ENCODE measurements at places on chromosomes 4 and X. TPM values are rescaled to one million over a fixed set of nuclear protein-coding genes. Genes with fewer than 3 reads are reported as not detected.

DNA sequence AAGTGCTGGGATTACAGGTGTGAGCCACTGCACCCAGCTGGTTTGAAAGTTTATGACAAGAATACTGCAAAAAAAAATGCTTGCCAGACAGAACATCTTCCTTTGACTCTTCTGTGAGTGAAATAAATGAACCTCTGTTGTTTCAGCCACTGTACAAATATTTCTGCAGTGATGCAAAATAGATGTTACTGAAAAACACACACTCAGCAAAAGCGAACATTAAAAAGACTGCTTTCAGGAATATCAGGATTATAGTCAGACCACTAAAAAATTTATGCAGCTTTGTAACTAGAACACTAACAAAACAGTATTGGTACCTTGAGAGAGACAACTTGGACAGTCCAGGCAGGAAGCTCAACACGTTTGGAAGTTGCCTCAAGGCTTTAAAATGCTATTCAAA lies 16.9 kb upstream of the SEPSECS start:
- no peak for DNase-seq

GRCh38 chr4:128831531-128832242 lies 22.2 kb downstream of the JADE1 start:
- DNase-seq: peak; percentile 54

DNA sequence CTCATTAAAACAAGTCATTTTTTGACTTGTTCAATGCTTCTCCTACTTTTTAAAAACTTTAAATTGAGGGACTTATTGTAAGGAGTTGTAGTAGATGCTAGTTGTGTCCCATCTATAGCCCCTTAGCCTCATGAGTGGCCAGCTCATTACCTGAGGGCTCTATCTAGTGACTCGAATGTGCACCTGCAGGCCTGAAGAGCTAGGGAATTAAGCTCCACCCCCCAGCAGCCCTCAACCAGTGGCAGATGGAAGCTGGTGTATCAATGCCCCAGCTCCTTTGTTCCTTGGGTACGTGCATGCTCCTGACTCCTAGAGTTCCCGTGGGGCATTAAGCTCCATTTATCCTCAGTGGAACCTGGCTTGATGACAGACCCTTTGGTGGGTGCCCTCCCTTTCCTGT lies 146.7 kb upstream of the FAM9B start:
- no peak for DNase-seq

ASMT gene
- total RNA-seq: not detected

- peak; percentile 67 for DNase-seq
Observed at GRCh38 chrX:139831675-139832456, 101.0 kb downstream of the ATP11C start.

FANCB gene
- 2.0 TPM for total RNA-seq

DNA sequence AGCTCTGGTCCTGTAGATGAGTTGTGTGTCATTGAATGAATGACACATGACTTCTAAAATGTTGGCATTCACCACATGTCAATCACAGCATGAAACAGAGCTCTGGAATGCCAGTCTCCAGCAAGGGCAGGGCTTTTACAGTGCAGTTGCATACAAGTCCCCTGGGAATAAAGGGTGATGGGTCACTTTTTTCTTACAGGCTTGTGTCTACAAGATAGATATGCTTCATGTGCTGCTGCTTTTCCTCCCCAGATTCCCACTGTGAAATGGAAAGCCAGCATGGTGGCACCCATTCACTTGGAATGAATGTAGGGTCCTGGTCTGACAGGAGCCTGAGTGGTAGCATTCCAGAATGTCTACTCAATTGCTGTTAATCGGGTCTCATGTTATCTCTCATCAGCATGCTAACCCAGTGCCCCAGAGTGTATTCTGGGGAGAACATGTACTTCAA lies 159.1 kb upstream of the KIT start:
- DNase-seq: peak; percentile 75

- no peak for DNase-seq
Observed at GRCh38 chr4:181807771-181808170, 435.4 kb upstream of the TENM3 start.

- DNase-seq: no peak
Observed at GRCh38 chrX:40081679-40082068, 16.1 kb downstream of the BCOR start.

FAM184B gene
- not detected for total RNA-seq

- no peak for DNase-seq
Observed at GRCh38 chr4:112146502-112146813, 1.2 kb downstream of the FAM241A start.

CD40LG gene
- total RNA-seq: not detected

GRCh38 chrX:133550665-133551485 lies 135.6 kb upstream of the GPC4 start:
- no peak for DNase-seq

MAGEA12 gene
- total RNA-seq: not detected

UGT2B7 gene
- 137 TPM for total RNA-seq

DNA sequence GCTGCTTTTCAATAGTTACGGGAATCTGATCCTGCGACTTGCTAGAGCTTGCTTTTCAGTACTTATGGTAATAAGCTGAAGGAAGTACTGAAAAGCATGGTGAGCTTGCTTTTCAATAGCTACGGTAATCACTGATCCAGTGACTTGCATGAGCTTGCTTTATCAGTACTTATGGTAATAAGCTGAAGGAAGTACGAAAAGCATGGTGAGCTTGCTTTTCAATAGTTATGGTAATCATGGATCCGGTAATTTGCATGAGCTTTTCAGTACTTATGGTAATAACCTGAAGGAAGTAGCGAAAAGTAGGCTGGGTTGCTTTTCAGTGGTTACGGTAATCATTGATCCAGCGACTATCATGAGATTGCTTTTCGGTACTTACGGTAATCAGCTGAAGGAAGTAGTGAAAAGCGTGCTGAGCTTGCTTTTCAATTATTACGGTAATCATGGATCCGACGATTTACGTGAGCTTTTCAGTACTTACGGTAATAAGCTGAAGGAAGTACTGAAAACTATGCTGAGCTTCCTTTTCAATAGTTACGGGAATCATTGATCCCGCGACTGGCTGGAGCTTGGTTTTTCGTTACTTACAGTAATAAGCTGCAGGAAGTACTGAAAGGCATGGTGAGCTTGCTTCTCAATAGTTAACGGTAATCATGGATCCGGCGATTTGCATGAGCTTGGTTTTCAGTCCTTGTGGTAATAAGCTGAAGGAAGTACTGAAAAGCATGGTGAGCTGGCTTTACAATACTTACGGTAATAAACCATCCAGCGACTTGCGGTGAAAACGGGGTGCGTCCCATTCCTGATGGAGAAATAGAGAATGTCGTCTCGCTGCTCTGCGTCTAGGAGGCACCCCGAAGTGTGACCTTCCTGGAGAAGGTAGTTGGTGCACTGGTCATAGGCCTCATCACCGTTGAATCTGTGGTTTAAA lies 6.5 kb downstream of the CRLF2 start:
- peak; percentile 47 for DNase-seq

- DNase-seq: no peak
Observed at GRCh38 chr4:79657379-79657778, 249.4 kb upstream of the GK2 start.

- DNase-seq: peak; percentile 81
Observed at GRCh38 chr4:37802068-37802666, 24.3 kb upstream of the PGM2 start.

DNA sequence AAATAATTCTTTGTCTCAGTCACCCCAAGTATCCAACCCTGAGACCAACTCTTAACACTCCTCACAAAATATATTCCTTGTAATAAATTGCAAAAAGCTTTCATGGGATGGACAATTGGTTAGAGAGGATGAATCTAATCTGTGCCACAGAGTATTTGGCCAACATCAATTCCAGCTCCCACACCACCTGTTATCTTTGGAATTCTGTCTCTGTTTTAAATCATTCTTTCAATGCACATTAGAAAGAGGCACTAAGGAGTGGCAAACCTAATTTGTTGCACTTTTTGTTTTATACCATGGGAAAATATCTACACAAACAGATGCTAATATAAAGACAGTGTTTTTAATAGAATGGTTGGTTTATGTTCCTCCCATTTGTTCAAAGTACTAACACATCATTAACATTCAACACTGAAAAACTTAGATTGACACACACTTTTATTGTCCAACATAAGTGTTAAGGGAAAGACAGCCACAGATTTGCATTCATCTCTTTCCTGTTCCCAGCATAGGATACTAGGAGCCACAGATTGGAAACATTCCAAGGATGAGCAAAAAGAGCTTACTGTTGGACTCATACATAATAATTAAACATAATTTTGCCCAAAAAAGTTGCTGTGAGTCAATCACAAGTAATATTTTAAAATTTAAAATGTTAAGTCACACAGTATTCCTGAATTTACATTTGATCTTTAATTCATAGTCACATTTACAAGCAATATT lies 116.4 kb downstream of the PPA2 start:
- DNase-seq: no peak

DNA sequence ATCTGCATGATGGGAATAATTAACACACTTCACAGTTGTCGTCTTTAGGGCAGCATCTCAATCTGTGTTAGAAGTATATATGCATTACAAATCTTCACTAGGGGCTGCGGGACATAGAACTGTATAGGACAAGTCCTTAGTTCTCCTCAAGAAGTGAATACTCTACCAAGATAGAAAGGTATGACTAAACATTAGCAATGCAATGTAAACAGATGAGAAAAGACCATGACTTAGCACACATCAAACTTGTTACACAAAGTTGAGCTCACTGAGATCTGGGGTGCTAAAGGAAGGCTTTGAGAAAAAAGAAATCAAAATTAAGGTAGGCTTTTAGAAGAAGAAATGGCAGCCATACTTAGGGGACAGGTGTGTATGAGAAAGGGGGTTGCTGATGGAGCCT lies 182.1 kb upstream of the MAP3K15 start:
- no peak for DNase-seq

GRCh38 chr4:155582971-155583437 lies 83.6 kb upstream of the GUCY1A1 start:
- peak; percentile 47 for DNase-seq

GRCh38 chr4:179398414-179398813 lies 1956.2 kb upstream of the AGA start:
- DNase-seq: no peak

- DNase-seq: no peak
Observed at GRCh38 chrX:115895678-115896329, 274.7 kb upstream of the AGTR2 start.

GRCh38 chrX:13357925-13358324 lies 38.1 kb upstream of the ATXN3L start:
- DNase-seq: no peak

- no peak for DNase-seq
Observed at GRCh38 chrX:46959985-46960700, 47.9 kb downstream of the JADE3 start.

CTAG1B gene
- not detected for total RNA-seq

GRCh38 chr4:72564184-72564583 lies 4.8 kb downstream of the ADAMTS3 start:
- peak; percentile 81 for DNase-seq

- DNase-seq: peak; percentile 80
Observed at GRCh38 chr4:145614233-145614610, 5.0 kb upstream of the MMAA start.

- no peak for DNase-seq
Observed at GRCh38 chrX:68703369-68703768, 55.9 kb downstream of the STARD8 start.
